ENCODE measurements at places on chromosomes 1 and 21.

DNA sequence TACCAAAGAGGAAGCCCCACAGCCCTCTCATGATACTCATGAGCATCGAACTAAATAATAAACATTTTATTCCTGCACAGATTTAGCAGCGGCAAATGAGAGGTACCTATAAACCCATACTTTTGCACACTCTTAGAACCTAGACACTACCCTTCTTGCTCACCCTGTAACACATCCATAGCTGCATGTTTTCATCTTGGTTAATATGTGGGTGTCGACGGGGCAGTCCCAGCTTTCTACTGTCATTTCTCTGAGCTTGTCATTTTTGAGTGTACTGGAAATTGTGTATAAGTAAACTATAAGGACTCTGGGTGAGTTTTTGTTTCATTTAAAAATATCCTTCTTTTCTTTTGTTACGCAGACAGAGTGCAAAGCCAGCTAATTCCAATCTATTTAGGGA lies 25.5 kb downstream of the OVGP1 start:
- DNase-seq = no peak

DNA sequence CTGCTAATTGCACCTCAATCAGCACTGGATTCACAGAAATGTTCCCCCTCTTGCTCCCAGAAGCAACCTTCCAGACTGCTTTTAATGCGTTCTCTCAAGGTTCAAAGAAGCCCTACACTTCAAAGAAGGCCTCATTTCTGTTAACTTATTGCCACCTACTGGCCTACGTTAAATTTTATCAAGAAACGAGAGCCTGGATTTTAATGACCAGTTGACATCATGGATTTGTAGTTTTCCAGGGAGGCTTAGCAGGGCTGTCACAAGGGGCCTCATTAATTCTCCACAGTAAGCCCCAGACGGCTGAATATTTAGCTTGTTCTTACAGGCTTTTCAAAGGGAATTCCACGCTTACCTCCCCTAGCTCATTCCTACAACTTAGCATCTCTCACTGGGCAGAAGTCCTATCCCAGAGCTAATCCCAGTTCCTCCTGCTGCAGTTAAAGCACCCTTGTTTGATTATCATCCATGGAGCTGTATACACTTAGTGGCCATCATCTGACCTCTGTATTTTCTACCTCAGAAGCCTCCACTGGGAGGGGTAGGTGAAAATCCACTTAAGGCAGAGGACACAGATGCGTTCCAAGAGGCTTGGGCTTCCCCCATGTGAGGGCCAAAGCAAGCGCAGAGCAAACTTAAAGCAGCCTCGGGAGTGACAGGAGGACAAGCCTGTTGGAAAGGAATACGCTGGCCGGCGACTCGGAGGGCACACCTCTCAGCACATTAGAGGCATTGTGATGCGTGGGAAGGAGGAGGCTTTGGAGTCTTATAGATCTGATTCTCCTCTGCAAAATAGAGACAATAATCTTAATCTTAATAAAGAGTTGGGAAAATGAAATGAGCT lies 32.2 kb upstream of the CYP4X1 start:
- no peak for DNase-seq

DNA sequence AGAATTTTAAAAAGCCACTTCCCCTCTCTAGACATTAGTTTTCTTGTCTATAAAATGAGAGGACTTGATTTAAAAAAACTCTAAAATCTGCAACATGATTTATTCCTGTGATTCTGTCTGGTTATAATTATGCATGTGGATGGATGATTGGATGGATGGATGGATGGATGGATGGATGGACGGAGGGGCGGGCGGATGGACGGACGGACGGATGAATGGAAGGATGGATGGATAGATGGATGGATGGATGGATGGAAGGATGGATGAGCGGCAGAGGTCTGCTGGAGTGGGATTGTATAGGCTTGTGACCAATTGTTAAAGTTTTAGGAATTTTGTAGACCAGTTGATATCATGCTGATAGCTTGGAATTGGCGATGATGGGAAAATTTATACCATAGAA lies 135.2 kb upstream of the TIAM1 start:
- DNase-seq = no peak

DNA sequence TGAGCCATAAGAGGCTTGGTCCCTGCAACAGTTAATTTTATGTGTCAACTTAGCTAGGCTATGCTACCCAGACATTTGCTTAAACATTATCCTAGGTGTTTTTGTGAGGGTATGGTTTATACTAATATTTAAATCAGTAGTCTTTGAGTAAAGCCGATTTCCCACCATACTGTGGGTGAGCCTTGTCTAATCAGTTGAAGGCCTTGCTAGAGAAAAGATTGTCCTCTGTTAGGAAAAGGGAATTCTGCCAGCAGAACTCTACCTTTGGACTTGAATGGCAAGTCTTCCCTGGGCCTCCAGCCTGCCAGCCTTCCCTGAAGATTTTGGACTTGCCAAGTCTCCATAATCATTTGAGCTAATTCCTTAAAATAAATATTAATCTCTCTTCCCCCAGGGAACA lies 23.9 kb downstream of the RHBDL2 start:
- DNase-seq = no peak

DNA sequence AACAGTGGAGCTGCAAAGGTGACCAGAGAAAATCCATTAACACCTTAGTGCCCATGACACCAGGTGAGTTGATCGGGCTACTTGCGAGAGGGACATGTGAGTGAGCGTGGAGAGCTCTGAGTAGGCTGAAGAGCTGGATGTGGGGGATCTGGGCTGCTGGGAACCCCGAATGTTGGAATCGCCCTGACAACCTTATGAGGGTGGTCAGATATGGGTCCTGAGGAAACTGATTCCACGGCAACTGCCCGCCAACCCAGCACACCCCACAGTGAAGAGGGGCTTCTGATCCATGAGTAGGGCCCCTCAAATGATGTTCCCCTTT lies 705 bp upstream of the QSOX1 start:
- DNase-seq = no peak

- no peak for DNase-seq
Measured at GRCh38 chr1:239212811-239213220, 173.6 kb upstream of the CHRM3 start.
